ENCODE measurements at places on chromosomes 5 and 9. TPM values are rescaled to one million over a fixed set of nuclear protein-coding genes. Genes with fewer than 3 reads are reported as not detected.

DNA sequence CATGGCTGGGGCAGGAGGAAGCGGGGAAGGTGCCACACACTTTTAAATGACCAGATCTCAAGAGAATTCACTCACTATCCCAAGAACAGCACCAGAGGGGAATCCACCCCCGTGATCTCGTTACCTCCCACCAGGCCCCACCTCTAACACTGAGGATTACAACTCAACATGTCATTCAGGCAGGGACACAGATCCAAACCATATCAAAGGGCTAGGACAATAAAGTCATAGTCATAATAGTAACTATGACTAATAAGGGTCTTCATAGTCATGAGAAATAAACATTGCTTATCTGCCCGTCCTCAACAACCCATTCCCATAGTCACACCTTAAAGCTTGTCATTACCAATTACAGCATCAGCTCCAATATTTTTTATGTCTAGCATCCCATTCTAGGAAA lies 65.3 kb upstream of the SMC2 start:
- no peaks in the 10 kb centered on the region for H3K27me3 ChIP-seq
- no peak overlapping the region for H3K4me3 ChIP-seq
- no peaks in the 10 kb centered on the region for H3K36me3 ChIP-seq
- DNase-seq, result no peak
- no peak overlapping the region for H3K27ac ChIP-seq

The GPRIN1 gene
- 2.5 TPM for polyA plus RNA-seq

The TOR4A gene
- polyA plus RNA-seq, result 2.1 TPM

The ANKRD31 gene
- polyA plus RNA-seq, result 3.7 TPM
